B cell (primary cell): ENCODE measurements at places on chromosomes 1 and 21. TPM values are rescaled to one million over a fixed set of nuclear protein-coding genes. Genes with fewer than 3 reads are reported as not detected.
A peak's percentile ranks its signal among the peaks of the same experiment; 100 is the strongest.

The FRRS1 gene
- 0.68 and 0.73 TPM in 2 replicates for polyA plus RNA-seq

The CD5L gene
- not detected in 2 replicates for polyA plus RNA-seq

The ANKRD45 gene
- polyA plus RNA-seq = 0.06 TPM in 1 of 2 replicates, not detected in the other

The WNT3A gene
- polyA plus RNA-seq = 0.03 TPM in 1 of 2 replicates, not detected in the other

The CACNA1S gene
- not detected in 2 replicates for polyA plus RNA-seq

The YOD1 gene
- polyA plus RNA-seq = 2.3 and 5.4 TPM in 2 replicates

The PCSK9 gene
- not detected in 2 replicates for polyA plus RNA-seq

The SHISA4 gene
- 0.12 and 0.42 TPM in 2 replicates for polyA plus RNA-seq

DNA sequence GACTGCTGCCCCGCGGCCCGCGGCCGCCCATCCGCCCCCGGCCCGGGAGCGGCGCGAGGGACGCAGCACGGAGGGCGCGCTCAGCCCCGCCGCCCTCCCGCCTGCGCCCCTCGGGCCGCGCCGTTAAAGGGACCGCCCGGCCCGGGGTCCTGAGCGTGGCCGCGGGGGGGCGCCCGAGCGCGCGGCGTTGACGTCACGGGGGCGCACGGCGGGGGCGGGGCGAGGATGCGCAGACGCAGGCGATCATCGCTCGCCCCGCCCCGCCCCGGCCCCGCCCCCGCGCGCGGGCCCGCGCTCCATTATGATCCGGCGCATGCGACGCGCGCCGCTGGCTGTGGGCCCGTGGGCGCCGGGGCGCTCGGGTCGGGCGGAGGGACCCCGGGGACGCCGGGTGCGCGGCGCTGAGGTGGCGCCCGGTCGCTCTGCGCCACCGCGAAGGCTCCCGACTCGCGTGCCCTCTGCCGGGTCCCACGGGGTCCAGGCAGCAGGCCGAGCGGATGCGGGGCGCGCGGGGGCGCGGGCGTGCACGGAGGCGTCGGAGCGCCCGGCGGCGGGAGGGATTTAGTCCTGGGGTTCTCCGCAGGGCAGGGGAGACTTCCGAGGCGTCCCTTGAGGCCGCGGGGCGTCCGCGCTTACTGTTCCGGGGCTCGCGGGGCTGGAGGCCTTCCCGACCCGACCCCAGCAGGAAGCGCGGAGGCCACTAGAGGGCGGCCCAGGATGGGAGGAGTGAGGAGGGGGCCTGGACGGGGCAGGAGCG lies at the start of gene DVL1:
DVL1 (minus strand) TSS at position 163 of the 757 bp plus-strand sequence. CDS start 353 bp downstream, outside the sequence.
- H3K27me3 ChIP-seq = no peaks in the 10 kb centered on the region
- no peaks in the 10 kb centered on the region for H3K36me3 ChIP-seq
- peak; percentile 88 for DNase-seq

GRCh38 chr1:12231276-12231595 lies 1.4 kb downstream of the VPS13D start:
- peaks cover 12% of the 10 kb centered on the region for H3K4me1 ChIP-seq
- H3K36me3 ChIP-seq = peaks cover 14% of the 10 kb centered on the region
- H3K4me3 ChIP-seq = peak overlapping the region; percentile 74
- no peaks in the 10 kb centered on the region for H3K27me3 ChIP-seq
- H3K27ac ChIP-seq = peak overlapping the region; percentile 85

DNA sequence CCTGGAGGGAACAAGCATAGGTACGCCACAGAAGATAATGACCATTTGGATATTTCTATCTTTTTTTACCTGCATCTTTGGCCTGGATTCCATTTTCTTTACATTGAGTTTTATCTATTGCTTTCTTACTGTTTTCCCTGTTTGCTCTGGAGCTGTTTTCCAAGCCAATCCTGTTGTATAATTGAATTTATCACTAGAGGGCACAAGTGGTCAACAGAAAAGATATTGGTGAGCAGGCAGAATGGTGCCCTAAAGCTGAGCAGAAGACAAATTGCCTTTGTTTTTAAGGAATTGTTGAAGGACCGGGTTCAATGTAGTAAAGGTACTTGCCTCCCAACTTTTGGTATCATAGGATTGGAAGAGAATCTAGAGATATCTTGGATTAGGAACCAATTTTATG lies 152.8 kb downstream of the PPP1R12B start:
- no peaks in the 10 kb centered on the region for H3K27me3 ChIP-seq
- H3K36me3 ChIP-seq = no peaks in the 10 kb centered on the region
- peak; percentile 31 for DNase-seq

GRCh38 chr1:6351480-6352137 lies 42.0 kb downstream of the ACOT7 start:
- H3K4me1 ChIP-seq = peaks cover 2% of the 10 kb centered on the region
- no peak overlapping the region for H3K27ac ChIP-seq
- no peaks in the 10 kb centered on the region for H3K36me3 ChIP-seq
- DNase-seq = no peak
- no peak overlapping the region for H3K4me3 ChIP-seq
- no peaks in the 10 kb centered on the region for H3K27me3 ChIP-seq

DNA sequence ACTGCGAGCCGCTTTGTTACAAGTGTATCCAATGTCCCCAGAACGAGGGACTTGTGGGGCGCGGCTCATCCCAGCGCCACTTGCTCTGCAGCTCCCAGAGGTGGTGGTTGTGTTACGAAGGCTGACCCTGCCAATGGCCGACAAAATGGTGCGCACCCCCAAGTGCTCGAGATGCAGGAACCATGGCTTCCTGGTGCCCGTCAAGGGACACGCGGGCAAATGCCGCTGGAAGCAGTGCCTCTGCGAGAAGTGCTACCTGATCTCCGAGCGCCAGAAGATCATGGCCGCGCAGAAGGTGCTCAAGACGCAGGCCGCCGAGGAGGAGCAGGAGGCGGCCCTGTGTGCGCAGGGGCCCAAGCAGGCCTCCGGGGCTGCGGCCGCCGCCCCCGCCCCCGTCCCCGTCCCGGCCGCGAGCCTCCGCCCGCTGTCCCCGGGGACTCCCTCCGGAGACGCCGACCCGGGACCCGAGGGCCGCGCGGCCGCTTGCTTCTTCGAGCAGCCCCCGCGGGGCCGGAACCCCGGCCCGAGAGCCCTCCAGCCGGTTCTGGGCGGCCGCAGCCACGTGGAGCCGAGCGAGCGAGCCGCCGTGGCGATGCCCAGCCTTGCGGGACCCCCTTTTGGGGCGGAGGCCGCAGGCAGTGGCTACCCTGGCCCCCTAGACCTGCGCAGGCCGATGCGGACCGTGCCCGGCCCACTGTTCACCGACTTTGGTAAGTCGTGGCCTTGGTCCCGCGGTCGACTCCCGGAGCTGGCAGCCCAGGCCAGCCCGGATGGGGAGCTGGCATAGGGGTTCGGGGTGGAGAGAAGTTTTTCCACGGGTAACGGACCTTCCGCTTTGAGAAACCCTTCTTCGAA lies at the start of gene DMRTB1:
DMRTB1 (plus strand) TSS at position 79 of the 855 bp plus-strand sequence; CDS start at position 134, 55 bp downstream.
- no peaks in the 10 kb centered on the region for H3K27me3 ChIP-seq
- no peak within 1 kb of the TSS for H3K27ac ChIP-seq
- no peaks in the 10 kb centered on the region for H3K4me1 ChIP-seq

DNA sequence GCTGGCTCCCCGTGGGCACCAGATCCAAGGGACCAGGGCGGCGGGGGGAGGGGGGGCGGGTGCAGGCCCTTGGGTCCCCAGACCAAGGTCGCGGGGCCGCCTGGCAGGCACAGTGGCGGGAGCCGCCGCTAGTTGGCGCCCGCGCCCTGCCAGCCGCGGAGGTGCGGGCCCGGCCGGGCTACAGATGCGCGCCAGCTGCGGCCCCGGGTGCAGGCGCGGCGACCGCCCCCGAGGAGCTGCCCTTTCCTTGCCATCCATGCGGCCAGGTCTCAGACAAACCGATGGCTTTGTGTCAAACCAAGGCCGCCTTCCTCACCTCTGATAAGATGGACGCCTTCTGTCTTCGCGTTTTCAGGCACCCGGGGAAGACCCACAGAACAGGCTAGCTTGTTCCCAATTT lies 2.2 kb upstream of the RUNX3 start:
- H3K4me3 ChIP-seq = no peak overlapping the region
- H3K27ac ChIP-seq = no peak overlapping the region
- no peaks in the 10 kb centered on the region for H3K27me3 ChIP-seq
- DNase-seq = peak; percentile 77
- H3K4me1 ChIP-seq = peaks cover 66% of the 10 kb centered on the region

DNA sequence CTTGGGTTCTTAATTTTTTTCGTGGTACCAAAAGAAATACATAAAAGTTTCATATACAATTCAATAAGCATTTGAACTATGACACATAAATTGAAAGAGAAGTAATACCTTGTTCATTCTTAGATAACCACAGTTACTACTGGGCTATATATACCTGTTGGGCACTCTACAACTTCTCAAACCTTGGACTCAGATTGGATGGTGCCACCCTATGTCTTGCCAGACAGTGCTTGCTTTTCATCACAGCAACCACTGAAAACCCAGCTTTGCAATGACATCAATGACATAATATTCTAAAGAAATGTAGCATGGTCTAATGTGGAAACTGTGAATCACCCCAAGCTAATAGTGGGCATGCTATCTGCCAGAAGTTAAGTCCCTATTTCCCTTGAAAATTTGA lies 62.8 kb upstream of the DPH5 start:
- DNase-seq = no peak
- H3K4me3 ChIP-seq = no peak overlapping the region
- no peak overlapping the region for H3K27ac ChIP-seq
- peaks cover 12% of the 10 kb centered on the region for H3K36me3 ChIP-seq
- no peaks in the 10 kb centered on the region for H3K4me1 ChIP-seq
- H3K27me3 ChIP-seq = no peaks in the 10 kb centered on the region

DNA sequence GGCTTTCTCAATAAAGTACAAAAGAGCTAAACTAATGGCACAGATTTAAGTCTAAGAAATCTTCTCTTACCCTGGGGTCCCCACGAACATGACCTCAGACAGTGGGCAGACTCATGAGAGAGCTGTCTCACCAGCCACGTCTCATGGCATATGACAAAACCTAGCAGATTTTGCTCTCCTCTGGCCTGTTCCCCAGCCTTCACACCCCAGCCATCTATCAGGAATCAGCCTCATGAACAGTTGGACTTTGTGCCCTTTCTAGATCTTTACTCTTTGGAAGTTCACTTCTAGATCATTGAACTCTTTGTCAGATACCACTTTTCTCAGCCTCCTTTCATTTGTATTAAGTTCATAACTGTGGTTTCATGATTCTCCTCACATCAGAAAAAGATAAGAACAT lies 14.2 kb upstream of the HSD3B1 start:
- no peak overlapping the region for H3K27ac ChIP-seq
- no peaks in the 10 kb centered on the region for H3K36me3 ChIP-seq
- no peaks in the 10 kb centered on the region for H3K27me3 ChIP-seq
- H3K4me1 ChIP-seq = no peaks in the 10 kb centered on the region
- H3K4me3 ChIP-seq = no peak overlapping the region

- peaks cover 8% of the 10 kb centered on the region for H3K27me3 ChIP-seq
- no peak overlapping the region for H3K27ac ChIP-seq
- peak; percentile 6 for DNase-seq
- H3K36me3 ChIP-seq = no peaks in the 10 kb centered on the region
These were observed 1.1 kb downstream of the HOOK1 start for GRCh38 chr1:59815892-59816291.

DNA sequence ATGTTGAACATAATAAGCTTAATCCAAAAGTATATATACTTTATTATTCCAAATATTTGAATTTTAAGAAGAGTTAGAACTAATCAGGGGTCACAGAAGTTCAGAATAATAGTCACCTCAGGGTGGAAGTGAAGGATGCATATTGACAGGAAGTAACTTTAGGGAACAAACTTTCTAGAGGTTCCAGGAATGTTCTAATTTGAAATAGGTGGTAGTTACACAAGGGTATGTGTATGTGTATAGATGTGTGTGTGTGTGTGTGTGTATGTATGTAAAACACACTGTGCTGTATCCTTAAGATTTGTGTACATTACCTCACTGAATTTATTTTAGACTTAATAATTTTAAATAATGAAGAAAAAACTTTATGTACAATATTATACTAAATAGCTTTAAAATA lies 110.4 kb downstream of the ACBD6 start:
- H3K4me3 ChIP-seq = no peak overlapping the region
- H3K36me3 ChIP-seq = no peaks in the 10 kb centered on the region

GRCh38 chr1:169472738-169473137 lies 13.0 kb downstream of the SLC19A2 start:
- H3K27me3 ChIP-seq = no peaks in the 10 kb centered on the region
- H3K27ac ChIP-seq = no peak overlapping the region
- no peaks in the 10 kb centered on the region for H3K4me1 ChIP-seq
- H3K4me3 ChIP-seq = no peak overlapping the region
- no peaks in the 10 kb centered on the region for H3K36me3 ChIP-seq
- DNase-seq = no peak

DNA sequence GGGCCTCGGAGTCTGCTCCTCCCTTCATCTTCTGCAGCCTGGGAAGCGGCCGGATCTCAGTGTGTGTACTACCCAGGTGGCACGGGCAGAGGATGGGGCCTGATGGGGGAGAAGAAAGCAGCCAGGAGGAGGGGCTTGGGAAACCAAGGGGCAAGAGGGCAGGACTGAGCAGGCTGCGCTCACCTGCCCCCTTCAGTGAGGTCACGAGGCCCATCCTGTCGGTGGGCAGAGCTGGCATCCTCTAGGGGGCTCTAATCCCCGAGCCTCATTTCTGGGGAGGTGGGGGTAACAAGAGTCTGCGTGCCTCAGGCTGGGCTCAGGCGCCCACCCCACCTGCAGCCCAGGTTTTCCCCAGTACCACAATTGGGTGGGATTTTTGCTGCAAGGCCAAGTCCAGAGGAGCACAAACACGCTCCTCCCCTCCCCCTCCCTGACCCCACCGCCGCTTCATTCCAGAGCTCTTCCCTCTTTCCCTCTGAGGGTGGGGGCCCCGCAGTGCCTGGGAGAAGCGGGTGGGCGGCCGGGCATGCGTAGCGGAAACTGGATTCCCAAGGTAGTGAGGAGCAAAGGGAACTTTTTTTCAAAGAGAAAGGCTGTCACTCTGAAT lies 1.8 kb upstream of the WNT3A start:
- no peak overlapping the region for H3K4me3 ChIP-seq
- H3K27ac ChIP-seq = no peak overlapping the region
- no peak for DNase-seq
- no peaks in the 10 kb centered on the region for H3K27me3 ChIP-seq
- no peaks in the 10 kb centered on the region for H3K36me3 ChIP-seq

DNA sequence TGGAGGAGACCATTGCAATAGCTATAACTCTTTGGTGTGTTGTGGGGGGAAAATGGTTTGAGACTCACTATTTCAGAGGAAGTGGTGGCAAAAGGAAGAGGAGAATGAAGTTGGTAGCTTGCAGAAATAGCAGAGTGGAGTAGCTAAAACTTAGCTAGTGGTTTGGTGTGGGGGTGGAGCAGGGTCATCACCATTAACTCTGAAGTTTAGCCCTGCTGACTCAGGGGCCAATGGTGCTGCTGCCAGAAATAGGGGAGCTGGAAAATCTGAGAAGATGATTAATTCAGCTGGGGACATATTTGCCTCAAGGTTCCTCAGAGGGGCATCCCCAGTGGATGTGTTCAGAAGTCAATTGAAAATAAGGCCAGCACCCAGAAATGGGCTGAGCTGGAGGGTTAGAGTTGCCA lies 65.4 kb downstream of the RUNX1 start:
- H3K36me3 ChIP-seq = peaks cover 3% of the 10 kb centered on the region
- no peaks in the 10 kb centered on the region for H3K27me3 ChIP-seq
- peaks cover 49% of the 10 kb centered on the region for H3K4me1 ChIP-seq
- H3K4me3 ChIP-seq = no peak overlapping the region
- no peak overlapping the region for H3K27ac ChIP-seq

GRCh38 chr1:9297831-9298230 lies 5.1 kb downstream of the SPSB1 start:
- no peaks in the 10 kb centered on the region for H3K27me3 ChIP-seq
- no peaks in the 10 kb centered on the region for H3K36me3 ChIP-seq
- DNase-seq = no peak
- H3K4me1 ChIP-seq = peaks cover 29% of the 10 kb centered on the region
- no peak overlapping the region for H3K4me3 ChIP-seq
- no peak overlapping the region for H3K27ac ChIP-seq
